ENCODE measurements at places on chromosomes 6 and 20. TPM values are rescaled to one million over a fixed set of nuclear protein-coding genes. Genes with fewer than 3 reads are reported as not detected.

OOEP gene
- not detected for total RNA-seq

MAPK13 gene
- total RNA-seq = 5.0 TPM

APOBEC2 gene
- not detected for total RNA-seq

C20orf204 gene
- 0.53 TPM for total RNA-seq

CEP250 gene
- total RNA-seq = 11.2 TPM

MAN1A1 gene
- total RNA-seq = 135 TPM

All from right lobe of liver (tissue), 6 donors.